ENCODE measurements at places on chromosomes 6 and 20. TPM values are rescaled to one million over a fixed set of nuclear protein-coding genes. Genes with fewer than 3 reads are reported as not detected.

Gene ESR1
- 5.4 TPM for total RNA-seq

Gene ARFGEF3
- 6.9 TPM for total RNA-seq

- H3K27me3 ChIP-seq, result no peaks in the 10 kb centered on the region
- DNase-seq, result no peak
- peak overlapping the region; percentile 62 for H3K4me3 ChIP-seq
- H3K27ac ChIP-seq, result peak overlapping the region; percentile 99
- H3K36me3 ChIP-seq, result peaks cover 12% of the 10 kb centered on the region
These were observed 511 bp upstream of the SLC35B2 start for GRCh38 chr6:44257753-44258324.

DNA sequence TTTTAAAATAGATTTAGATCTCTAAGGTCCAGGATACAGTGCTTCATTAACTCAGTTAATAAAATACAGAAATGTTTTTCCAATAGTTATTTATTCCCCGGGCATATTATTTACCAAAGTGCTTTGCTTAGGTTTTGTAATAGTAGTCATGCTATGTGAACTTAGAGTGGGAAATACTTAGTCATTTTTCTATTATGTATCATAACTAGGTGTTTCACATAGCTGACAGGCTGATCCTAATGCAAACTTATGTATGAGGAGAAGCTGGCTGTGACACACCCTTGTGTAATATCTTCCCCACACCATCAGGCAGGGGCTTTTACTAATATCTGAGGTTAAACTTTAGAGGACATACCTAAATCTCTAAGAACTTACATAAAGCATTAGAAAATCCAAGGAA, 277.7 kb upstream of the RIMS1 start:
- DNase-seq, result no peak
- H3K27me3 ChIP-seq, result no peaks in the 10 kb centered on the region
- H3K4me1 ChIP-seq, result no peaks in the 10 kb centered on the region
- no peak overlapping the region for H3K4me3 ChIP-seq
- H3K27ac ChIP-seq, result no peak overlapping the region
- H3K36me3 ChIP-seq, result no peaks in the 10 kb centered on the region

DNA sequence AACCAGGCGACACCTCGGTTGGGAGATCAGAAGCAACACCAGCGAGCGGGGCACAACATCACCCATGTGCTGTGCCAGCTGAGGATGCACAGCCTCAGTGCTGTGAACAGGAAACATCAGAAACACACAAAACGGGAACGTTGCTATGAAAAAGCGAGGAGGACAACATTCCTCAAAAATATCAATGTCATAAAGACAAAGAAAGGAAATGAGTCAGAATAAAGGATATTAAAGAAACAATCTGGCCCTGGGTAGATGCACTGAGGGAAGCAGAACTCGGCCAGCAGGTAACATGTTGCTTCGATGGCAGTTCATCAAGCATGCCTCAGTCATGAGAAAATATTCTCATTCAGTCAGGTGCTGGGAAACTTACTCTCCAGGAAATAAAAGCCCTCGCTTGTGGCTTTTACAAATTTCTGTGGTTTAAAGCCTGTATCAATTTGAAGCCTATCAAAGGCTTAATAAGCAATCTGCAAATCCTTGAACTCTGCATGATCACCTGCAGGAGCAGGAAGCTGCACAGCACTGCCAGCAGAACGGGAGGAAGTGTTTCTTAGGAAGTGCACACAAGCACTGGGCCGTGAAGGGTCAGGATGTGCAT, 77.5 kb downstream of the GINS1 start:
- DNase-seq, result no peak
- H3K36me3 ChIP-seq, result no peaks in the 10 kb centered on the region
- no peak overlapping the region for H3K27ac ChIP-seq
- H3K4me1 ChIP-seq, result no peaks in the 10 kb centered on the region
- H3K4me3 ChIP-seq, result no peak overlapping the region

DNA sequence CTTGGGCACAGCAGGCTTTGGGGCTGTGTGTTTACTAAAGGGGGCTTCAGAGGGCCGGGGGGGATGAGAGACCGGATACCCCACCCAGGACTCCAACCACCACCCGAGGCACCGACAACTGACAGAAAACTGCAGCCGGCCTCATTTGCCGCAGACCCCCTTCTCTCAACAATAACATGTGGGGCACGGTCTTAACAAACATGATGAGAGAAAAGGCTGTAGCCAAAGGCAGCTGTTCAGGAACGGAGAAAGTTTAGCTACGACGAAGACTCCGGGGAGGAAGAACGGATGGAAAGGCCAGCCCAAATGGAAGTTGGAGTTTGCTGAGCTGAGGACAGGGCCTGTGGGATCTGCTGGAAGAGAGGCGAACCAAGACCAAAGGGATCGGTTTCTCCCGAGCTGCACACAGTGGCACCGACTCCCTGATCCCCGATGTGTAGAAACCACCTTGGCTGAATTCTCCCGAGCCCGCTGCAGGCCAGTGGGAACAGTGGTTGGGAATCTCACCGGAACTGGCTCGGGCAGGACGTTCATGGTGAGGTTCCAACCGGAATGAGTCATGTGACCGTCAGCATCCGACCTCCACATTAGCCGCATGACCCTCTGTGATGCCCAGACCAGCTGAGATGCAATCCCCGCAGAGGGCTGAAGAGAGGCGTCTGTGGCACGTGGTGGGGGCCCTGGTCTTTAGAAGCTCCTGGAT, 359.3 kb downstream of the TAF4 start:
- DNase-seq, result no peak
- H3K36me3 ChIP-seq, result no peaks in the 10 kb centered on the region
- no peak overlapping the region for H3K4me3 ChIP-seq

Gene LPIN3
- total RNA-seq, result 24.5 TPM

Gene HCRTR2
- not detected for total RNA-seq
